WTC11 (cell line): ENCODE measurements at places on chromosomes 2 and 18.

- no peak for DNase-seq
These were observed 394.3 kb downstream of the CMPK2 start for GRCh38 chr2:6471419-6471818.

- DNase-seq, result no peak
These were observed 946.9 kb downstream of the CBLN2 start for GRCh38 chr18:71597219-71597618.

DNA sequence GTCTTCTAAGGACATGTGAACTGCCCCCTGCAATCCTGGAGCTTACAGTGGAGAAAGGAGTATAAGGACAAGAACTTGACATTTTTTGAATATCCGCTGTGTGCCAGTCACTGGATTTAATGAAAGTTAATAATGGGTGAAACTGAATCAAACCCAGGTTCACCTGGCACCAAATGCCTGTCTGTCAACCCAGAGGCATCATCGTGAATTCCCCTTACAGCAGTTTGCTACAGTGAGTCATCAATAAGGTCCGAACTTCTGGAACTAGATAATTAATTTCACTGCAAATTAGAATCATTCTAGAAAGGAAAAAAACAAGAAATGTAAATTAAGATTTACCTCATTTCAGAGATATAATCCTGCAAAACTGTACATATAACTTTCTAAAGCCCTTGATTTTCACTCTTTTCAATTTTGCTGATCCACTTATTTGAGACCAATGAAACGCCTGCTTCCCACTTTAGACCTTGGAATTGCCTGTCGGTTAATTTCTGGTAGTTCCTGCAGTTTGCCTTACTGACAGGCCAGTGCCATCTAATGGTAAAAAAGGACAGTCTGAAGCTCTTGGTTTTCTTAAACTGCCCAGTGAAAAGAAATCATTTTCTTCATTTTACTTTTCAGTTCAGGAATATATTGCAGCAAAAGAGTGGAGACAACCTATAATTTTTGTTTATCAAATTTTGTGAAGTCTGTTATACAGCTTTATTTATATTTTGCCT, 8.2 kb downstream of the DSG2 start:
- no peak for DNase-seq

DNA sequence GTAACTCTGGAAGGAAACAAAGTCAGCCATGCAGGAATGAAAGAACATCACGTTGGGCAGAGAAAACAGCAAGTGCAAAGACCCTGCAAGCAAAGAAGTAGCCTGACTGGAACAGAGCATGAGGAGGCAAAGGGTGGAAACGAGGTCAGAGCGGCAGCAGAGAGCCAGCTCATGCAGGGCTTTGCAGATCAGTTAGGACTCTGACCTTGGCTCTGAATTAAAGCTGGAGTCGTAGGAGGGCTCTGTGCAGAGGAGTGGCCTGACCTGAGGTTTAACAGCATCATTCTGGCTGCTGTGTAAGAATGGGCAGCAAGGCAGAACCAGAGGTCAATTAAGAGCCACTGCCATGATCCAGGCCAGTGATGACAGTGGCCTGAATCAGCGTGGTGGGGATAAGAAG, 220.7 kb downstream of the PRKCE start:
- no peak for DNase-seq

DNA sequence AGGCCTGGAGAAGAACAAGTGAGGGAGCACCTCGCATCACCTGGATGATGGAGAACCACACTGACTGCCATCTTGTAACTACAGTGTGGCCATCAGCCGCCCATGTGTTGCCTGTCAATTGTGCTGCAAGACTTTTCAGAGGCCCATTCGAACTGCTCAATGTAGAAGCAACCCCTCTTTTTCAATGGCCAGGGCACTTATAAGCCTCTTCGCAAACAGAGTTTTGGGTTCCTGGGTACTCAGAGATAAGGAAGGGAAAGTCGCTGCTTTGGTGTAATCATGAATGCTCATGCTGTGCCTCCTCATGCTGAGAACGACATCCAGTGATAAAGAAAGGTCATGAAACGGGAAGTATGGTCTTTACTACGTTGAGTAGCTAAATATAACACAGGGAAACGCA, 143.9 kb upstream of the SLC39A10 start:
- DNase-seq, result no peak

GRCh38 chr2:66694087-66694860, 259.3 kb downstream of the MEIS1 start:
- DNase-seq, result no peak

- peak; percentile 81 for DNase-seq
These were observed 10.8 kb downstream of the SIX3 start for GRCh38 chr2:44952143-44952805.

DNA sequence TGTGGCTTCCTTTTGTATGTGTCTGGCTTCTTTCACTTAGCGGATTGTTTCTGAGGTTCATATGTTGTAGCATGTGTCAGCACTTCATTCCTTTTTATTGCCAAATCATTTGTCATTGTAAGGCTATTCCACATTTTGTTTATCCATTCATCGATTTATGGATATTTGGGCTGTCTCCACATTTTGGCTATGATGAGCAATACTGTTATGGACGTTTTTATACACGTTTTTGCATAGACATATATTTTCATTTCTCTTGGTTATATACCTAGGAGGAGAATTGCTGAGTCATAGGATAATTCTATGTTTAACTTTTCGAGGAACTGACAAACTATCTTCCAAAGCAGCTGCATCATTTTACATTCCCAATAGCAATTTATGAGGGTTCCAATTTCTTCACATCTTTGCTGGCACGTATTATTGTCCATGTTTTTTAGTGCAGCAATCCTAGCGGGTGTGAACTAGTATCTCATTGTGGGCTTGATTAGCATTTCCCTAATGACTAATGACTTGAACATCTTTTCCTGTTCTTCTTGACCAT, 48.1 kb upstream of the TBC1D8 start:
- DNase-seq, result no peak

- no peak for DNase-seq
These were observed 5.0 kb upstream of the SERPINB2 start for GRCh38 chr18:63882333-63883141.
